ENCODE measurements at places on chromosomes 2 and 18. TPM values are rescaled to one million over a fixed set of nuclear protein-coding genes. Genes with fewer than 3 reads are reported as not detected.

DNA sequence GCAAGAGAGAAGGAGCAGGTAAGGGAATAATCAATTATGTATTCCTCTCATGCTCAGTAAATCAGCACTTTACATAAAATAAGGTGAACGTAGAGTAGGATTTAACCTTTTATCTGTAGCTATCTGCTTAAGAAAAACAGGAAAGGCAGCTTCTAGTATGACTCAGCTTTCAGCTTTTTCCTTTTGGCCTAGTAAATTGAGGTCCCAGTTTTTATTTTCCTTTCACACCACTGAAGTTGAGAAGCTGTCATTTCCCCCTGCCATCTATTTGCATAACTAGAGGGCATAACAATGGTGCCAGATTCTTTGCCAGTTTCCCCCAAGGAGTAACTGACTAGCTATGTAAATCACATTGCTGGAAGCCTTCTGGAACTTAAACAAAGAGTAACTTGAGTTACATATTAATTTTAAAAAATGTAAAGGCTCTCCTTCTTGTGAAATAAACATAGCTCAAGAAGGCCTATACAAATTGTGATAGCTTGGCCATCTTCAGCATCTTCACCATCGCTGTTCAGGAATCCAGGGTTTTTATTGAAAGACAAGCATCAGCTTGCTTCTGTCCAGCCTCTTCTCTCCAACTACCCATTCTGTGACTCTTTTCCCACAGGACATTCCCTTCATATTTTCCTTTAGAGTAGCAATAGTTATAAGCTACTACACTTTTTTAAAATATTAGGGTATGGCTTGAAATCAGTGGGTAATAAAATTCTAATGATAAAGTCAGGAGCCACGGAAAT lies 97.0 kb downstream of the KYNU start:
- no peak for DNase-seq

DNA sequence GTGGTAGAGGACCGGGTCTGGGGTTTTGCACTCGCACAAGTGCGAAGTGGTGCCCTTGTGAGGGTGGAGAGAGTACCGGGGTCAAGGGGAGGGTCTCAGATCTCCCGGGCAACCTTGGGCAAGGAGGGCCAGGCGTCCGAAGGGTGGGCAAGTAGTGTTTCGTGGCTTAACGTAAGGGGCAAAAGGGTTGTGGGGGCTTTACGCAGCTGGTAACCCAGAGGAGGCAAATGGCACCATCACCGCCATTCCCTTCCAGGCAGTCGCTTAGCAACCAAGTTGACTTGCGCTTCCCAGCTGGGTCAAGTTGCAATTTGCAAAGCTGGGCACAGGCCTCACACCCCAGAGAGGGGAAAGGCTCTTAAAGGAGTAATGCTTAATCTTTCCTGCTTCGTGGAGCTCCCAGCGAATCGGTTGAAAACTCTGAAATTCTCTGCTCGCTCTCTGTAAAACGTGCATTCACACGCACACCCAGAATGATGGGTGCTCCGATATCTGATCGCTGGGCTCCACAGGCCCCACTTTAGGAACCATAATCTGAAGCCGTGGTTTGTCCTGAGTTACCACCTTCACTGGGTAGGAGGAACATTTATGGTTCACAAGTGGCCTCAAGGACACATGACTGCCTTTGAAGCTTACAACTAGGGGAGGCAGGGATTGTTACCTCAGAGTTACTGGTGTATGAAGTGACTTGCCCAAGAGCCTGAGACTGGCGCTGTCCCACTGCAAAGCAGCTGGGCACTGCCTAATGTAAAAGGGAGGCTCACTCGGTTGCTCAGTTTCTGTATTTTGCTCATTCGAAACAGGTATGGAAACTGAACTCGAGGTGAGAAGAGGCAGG lies 127.9 kb downstream of the UXS1 start:
- no peak for DNase-seq

- no peak for DNase-seq
These were observed 72.8 kb downstream of the KCNF1 start for GRCh38 chr2:10984418-10985135.

The TMEM163 gene
- 10.1 TPM for total RNA-seq

The PPP1R7 gene
- total RNA-seq: 73.4 TPM

The TMEM178A gene
- 2.9 TPM for total RNA-seq
